ENCODE measurements at places on chromosomes 1 and 21.
A peak's percentile ranks its signal among the peaks of the same experiment; 100 is the strongest.

- peak; percentile 43 for DNase-seq
Measured at GRCh38 chr1:24704411-24705259, 40.6 kb upstream of the CLIC4 start.

GRCh38 chr1:54777011-54777410 is 12.7 kb upstream of the PARS2 start:
- DNase-seq: no peak

GRCh38 chr1:185886671-185887070 is 152.5 kb downstream of the HMCN1 start:
- DNase-seq: no peak

- DNase-seq: peak; percentile 43
Measured at GRCh38 chr21:21003701-21004100, 5.5 kb downstream of the NCAM2 start.

DNA sequence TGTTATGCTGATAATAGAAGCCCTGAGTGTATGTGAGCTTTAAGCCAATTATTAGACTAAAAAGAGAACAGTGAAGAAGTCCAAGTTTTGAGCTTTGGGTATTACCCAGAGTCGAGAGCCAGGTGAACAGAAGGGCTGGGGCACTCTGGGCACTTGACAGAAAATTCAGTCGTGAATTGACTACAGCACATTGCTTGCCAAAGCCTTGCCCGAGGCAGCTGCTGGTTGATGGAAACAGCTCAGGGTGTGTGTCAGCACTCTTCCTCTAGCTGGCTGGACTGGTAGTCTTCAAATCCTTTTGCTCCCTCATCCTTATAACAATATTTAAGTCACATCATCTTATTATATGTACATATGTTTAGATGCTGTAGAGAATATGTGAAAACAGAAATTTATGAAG is 21.3 kb downstream of the PDE4B start:
- DNase-seq: peak; percentile 2

- no peak for DNase-seq
Measured at GRCh38 chr1:34889705-34890104, 30.2 kb upstream of the SMIM12 start.

- no peak for DNase-seq
Measured at GRCh38 chr1:21933397-21934248, 3.5 kb downstream of the HSPG2 start.

DNA sequence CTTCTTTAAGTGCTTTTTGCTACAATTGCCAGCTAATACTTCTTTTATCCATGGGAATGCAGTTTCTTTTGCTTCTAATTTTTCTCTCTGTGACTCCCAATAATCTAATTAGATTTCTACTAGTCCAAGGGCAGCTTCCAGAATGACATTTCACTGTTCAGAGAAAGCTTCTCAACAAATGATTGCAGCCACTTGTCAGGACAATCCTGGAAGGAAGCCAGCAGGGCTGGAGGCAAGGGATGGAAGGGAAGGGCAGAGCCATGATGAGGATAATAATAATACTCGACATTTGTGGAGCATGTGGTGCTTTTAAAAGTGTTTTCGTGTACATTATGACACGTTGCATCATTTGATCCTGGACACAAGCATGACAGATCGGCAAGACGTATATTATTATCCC is 19.4 kb downstream of the F11R start:
- no peak for DNase-seq

DNA sequence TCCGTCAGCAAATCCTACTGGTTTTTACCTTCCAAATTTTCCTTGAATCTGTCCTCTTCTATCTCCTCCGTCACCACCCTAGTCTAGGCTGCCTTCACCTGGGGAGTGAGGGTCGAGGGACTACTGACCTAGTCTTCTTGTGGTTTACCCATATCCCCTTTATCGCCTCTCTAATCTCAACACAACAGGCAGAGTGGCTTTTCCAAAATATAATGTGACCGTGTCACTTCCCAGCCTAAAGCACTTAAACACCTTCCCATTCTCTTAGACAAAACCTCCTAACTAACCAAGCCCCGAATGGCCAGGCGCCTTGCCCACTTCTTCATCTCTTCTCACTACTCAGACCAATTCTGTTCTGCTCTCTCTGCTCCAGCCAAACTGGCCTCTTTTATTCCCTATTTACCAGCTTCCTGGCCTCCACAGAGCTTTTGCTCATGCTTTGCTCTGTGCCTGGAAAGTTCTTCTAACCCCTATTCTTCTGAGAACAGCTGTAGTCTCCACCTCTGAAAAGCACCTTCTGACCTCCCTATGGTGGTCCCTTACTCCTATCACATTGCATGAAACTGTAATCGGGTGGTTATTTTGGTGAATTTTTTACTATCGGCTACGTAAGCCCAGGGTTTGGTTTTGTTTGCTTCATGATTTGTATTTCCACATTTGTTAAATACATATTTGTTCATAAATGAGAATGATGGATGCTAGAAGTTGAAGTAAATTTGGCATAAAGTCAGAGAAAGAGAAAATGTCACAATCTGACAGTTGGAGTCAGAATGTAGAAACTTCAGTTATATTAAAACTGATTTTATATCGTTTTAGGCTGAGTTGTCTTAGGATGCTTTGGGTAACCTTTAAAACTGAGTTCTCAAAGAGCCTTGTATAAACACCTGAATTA is 1.2 kb upstream of the NBPF1 start:
- no peak for DNase-seq

DNA sequence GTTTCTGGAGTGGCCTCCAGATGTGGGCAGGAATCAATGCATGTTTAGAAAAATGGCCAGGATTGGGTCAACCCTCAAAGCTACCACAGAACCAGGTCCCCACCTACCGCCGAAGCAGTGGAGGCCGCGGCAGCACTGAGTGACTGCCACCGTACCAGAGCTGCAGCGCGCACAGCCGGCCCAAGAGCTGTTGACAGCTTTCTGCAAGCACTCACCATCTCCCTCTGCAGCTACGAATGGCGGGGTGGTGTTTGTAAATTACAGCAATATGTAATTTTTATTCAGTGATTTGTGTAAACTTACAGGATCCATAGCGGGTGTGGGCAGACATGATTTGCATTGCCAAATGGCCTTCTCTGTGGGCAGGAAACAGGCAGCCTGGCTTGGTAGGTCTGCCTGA is 96.4 kb downstream of the CAMK2N1 start:
- DNase-seq: no peak

GRCh38 chr21:45982758-45983648 is 1.4 kb downstream of the COL6A1 start:
- no peak for DNase-seq

- no peak for DNase-seq
Measured at GRCh38 chr1:16170283-16170673, 14.4 kb upstream of the EPHA2 start.

GRCh38 chr1:157154940-157155514 is 16.8 kb upstream of the ETV3 start:
- peak; percentile 92 for DNase-seq

DNA sequence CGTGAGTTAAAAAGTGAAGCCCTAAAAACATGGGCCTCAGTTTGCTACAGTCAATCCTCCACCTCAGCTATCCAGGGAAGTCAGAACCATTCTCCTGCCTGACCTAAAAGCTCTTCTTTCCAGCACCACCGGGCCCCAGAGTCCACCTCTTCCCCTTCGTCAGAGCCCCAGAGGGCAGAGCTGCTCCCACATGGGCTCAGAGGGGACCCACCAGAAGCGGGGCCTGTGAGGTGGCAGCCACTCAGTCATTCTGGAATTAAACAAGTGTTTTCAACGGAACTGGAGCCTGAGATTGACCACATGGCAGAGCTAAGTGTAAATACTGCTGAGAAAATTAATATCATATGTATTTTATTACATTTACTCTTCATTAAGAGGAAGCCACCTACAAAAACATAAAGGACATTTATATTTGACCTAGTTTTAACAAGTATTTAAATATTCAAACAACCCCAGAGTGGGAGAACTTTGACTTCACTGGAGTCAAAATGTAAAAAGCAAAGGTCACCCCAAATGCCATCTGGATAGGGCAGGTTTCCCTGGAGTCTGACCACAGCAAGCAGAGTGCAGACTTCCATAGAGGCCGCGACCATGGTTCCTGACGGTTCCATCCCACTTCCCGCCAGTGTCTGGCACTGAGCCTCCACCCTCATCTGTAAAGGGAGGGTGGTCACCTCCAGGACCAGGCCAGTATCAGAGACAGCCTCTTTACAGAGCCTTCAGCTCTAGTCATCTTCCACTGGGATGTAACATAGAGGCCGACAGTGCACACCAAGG is 1.8 kb downstream of the SUMO3 start:
- DNase-seq: no peak

DNA sequence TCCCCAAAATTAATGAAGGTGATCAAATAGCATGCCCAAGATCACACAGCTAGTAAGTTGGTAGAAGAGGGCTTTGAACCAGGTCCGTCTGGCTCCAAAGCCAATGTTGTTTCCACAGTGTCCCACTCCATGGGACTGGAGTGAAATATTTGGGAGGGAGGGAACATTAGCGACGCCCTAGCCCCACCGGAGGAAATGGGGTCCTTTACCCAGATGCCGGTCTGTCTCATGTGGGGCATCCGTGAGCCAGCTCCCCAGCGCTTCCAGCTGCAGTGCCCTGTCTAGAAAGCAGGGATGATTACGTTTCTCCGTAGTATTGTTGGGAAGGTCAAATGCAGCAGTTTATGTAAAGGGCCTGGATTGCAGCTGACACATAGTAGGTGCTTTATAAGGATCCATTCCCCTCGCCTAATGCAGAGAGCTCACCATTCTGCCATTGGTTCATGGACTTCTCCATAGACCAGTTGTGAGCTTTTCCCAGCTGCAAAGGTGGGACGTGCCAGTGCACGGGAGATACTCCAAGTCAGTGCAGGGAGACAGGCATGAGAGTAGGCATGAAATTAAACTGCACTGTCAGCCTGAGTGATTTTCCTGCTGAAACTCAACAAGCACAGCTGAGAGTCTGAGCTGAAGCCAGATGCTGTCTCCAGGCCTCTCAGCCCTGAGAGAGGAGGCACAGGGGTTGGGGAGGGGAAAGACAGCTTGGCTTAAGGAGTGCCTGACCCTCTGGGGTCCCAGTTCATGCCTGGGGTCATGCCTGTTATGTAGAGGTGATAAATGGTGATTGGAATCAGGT is 24.7 kb downstream of the QSOX1 start:
- no peak for DNase-seq

GRCh38 chr1:34898330-34898761 is 31.1 kb downstream of the DLGAP3 start:
- DNase-seq: no peak

- no peak for DNase-seq
Measured at GRCh38 chr1:164635059-164635802, 76.2 kb downstream of the PBX1 start.

GRCh38 chr1:25050165-25050564 is 120.1 kb upstream of the RUNX3 start:
- DNase-seq: no peak

DNA sequence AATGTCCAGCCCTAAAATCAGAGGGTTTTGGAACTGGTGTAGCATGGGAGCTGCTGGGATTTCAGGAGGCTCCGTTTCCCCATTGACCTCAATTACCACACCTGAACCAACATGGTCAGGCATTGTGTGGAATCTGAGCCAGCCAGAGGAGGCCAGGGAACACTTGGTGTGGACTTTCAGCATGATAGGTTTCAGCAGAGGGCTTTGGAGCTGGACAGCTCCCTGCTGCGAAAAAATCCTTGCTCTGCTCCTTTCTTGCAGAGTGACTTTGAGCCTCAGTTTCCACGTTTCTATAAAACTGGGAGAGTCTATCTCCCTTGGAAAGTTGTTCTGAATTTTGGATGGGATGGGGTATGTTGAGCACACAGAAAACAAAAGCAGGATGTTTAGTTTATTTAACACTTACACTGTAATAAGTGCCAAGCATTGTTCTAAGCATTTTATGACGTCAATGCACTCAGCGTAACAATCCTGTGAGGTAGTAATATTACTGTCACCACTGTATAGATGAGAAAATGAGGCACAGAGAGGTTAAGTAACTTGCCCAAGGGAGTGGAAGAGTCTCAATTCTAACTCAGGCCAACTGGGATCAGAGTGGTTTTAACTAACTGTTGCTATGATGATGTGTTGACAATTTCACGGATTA is 168.0 kb downstream of the GRIK3 start:
- no peak for DNase-seq
